NCI-H2107 (cell line): ENCODE measurements at places on chromosomes 11 and 22.

GRCh38 chr11:18063862-18064434 is 17.9 kb upstream of the TPH1 start:
- peak; percentile 41 for DNase-seq

GRCh38 chr22:36415415-36416168 is 27.8 kb upstream of the MYH9 start:
- no peak for DNase-seq

- DNase-seq = no peak
These were observed 36.9 kb upstream of the GNB1L start for GRCh38 chr22:19891317-19892256.

DNA sequence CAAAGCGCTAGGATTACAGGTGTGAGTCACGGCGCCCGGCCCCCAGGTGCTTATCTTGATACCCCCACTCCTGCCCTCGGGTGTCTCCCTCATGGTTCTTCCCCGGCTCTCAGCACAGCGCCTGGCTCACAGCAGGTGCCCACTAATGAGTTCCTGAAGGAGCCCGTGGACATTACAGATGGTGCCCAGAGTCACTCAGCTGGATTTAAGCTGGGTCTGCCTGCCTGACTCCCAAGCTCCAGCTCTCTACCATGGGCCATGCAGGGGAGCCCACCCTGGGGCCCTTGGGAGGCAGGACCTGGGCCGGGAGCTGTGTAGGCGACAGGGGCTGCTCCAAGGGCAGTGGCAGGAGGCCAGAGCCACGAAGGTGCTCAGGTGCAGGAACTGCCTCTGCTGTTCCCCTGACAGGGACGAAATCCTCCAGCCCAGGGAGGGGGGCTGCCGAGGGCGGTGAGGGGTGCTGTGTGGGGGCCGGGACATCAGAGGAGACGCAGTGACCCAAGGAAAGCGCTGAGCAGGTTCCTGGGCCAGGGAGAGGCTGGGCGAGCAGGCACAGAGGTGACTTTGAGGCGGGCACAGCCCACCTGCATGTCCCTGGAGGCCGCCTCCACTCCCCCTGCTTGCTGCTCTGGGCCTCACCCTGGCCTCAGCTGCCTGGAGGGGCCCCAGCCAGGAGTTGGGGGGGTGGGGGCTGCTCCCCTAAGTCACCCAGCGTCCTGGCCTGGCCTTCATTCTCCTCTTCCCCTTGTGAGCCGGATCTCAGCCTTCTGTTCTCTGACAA is 14.6 kb upstream of the FLRT1 start:
- DNase-seq = no peak

DNA sequence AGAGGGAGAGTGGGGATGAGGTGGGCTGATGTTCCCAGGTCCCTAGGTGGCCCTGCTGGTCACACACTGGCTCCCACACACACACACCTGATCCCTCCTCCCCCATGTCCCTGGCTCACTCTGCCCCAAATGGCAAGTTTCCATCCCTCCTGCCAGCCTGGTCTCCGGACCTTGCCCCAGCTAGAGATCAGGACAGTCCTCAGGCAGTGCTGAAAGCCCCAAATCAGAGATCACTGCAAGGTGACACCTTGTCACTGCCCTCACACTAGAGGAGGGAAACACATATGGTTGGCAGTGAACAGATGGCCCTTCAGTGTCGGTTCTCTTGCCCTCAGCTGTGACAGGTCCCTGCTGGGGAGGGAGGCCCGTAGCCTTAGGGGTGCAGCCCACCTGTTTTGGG is 7.6 kb downstream of the TMPRSS5 start:
- DNase-seq = no peak

DNA sequence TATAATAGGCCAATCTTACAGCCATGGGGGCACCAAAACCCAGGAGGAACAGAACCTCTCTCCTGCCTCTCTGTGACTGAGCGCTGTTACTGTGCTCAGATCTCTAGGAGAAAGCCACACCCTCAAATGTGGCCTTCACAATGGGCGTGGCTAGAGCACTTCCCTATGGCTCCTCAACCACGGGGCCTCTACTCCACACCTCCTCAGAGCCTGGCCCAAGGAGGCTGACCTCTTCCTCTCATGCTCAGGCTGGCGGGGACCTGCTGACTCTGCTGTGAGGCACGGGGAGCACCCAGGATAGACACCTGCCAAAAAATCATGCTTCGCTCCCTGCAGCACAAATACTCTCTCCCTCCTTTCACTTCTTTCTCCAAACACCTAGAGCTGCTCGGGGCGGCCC is 41.0 kb downstream of the C11orf58 start:
- DNase-seq = no peak

DNA sequence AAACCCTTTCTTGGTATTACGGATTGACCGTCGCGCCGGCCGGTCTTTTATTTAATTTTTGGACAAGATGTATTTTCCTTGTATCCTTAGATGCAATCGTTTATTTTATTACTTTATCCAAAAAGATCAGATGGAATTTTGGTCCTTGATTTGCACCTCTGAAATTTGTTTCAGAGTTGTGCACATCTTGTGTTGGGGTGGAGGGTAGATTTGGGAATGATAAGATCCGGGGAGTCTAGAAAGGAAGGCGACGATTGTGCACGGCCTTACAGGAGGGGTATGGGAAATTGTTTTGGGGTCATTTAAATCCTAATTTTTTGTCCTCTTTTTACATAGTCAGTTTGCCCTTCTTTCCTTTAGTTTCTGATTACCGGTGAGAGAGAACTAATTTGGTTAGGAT is 1.4 kb downstream of the KDM2A start:
- no peak for DNase-seq

DNA sequence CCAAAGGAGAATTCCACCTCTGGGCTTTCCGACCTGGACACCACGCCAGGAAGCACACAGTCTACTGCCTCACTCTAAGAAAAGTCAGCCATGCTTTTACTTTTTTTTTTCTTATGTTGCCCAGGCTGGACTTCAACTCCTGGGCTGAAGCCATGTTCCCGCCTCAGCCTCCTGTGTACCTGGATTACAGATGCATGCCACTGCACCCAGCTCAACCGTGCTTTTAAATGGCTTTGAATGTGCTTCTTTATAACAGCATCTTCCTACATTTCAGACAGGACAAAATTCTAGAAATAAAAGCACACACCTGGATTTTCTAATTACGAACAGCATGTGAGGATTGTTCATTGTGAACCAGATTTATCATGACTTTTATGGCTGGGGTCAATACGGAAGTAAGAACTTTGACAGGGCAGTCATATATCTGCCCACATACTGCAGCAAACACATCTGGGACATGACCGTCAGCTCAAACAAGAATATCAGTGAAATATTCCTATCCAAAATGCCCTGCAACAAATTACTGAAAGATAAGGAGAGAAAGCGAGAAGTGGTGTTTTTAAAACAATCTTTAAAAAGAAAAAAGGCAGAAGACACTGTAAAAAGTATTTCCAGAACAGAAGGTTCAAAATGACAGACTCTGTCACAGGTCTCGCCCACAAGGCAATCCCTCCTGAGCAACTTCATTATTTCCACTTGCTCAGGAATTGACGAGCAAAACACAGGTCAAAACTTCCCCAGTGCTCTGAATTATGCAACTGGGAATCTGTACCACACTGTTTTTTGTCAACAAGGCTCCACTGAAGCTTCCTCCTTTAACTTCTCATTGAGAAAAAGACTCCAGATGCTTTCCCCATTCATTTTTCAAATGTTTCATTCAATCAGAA is 42.1 kb downstream of the PACSIN2 start:
- no peak for DNase-seq

DNA sequence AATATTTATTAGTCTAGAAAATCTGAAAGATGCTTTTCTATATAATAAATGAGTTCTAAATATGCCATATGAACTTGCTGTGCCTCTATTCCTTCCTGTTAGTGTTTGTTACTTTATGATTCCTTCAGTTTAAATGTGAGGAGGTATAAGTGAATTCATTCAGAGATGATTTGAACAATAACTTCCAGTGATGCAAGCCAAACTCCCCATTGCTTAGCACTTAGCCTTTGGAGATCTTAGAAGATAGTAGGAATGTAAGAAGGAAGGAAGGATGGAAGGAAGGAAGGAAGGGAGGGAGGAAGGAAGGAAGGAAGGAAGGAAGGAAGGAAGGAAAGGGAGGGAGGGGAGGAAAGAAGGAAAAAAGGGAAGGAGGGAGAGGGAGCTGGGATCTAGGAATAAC is 25.1 kb downstream of the MMP13 start:
- DNase-seq = no peak

- no peak for DNase-seq
These were observed 23.8 kb downstream of the PACSIN2 start for GRCh38 chr22:42991010-42991651.

DNA sequence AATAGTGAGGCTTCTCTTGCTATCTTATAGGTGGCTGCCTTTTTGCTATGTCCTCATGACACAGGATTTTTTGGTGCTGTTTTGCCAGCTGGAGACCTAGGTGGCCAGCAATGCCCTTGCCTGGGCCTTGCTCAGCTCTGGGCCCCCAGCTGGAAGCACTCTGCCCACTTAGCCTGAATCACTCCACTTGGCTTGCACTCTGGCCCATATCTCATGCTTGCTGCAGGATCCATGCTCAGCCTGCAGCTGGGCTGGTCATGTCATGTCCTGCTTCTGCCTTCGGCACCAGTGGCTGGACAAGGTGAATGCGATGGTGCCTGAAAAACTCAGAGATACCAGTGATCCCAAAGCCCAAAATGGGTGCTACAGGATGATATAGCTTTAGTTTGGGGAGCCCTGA is 818.6 kb upstream of the FAT3 start:
- DNase-seq = no peak

GRCh38 chr11:129864811-129865210 is 30.6 kb downstream of the NFRKB start:
- no peak for DNase-seq

DNA sequence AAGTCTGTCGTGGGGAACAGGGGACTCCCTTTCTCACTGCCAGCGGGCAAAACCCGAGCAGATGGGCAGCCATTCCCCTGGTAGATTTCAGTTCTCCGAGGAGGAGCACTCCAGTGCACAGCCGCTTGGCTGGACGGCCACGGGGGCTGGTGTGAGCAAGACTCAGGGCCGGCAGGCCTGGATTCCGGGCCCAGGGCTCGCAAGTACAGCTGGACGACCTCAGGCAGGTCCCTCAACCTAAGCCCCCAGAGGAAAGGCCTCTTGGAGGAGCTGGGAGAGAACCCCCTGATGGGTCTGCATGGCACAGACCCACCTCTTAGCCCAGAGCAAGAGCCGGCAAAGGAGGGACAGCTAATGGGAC is 31.3 kb upstream of the TCF20 start:
- no peak for DNase-seq

DNA sequence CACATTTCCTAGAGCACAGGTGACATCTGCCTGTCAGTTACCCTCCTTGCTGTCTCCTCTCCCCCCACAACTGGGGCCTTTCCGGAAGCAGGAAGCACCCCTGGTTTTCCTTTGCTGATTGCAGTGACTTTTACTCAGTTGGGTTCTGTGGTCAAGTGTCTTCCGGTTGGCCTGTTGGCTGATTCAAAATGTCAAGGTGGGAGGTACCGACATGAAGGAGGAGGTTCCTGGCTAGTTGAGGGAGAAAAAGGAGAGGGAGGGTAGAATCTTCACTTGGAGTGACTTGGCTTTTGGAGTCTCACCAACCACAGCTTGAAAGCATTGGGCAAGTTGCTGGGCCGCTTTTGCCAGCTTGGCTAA is 9.3 kb upstream of the ADAMTS15 start:
- DNase-seq = no peak

DNA sequence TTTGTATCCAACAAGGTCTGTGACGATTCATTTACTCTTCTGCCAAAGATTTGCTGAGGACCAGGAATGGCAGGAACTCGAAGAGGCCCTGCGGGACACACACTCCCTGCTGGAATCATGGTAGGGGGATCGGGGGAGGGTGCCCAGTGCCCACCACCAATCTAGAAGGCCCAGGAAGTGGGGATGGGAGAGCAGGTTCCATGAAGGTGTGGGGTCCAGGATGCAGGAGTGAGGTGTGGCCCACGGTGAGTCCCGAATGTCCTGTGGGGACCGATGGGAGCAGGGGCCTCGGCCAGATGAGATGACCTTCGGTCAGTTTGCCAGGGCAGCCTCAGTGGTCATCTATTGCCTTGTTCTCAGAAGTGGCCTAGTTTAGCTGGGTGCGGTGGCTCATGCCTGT is 492.7 kb downstream of the BRD1 start:
- no peak for DNase-seq

DNA sequence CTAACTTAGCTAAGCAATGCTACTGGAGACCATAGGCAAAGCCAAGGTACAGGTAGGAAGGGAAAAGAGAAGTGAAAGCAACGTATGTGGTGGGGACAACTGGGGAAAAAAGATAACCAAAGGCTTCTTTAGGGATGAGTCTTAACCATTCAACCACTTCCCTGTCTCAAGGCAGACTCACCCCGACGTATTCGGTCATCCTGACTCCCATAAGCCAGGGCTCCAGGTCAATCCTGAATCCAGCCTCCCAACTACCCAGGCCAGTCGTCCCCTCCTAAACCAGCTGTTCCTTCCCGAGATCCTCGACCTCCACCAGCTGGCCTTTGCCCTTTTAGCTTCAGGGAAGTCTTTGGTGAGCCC is 330 bp downstream of the ACP2 start:
- DNase-seq = no peak

- DNase-seq = no peak
These were observed 28.8 kb downstream of the TOB2 start for GRCh38 chr22:41417622-41418390.

DNA sequence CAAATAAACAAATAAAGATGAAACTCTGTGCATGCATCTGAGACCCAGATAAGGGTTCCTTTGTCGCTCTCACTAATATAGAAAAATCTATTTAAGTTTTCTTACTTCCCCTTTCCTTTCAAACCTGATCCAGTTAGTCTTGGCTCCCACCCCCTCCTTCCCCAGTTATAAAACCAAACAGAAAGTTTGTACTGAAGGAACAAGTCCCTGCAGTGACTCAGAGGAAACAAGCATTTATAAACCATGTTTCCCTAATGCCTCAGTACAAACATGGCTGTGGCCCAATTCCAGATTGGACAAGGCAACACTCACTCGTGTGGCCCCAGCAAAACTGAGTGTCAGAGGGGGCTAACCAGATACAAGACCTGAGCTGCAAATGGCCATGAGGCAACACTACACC is 65.5 kb upstream of the ARHGAP20 start:
- DNase-seq = no peak

- no peak for DNase-seq
These were observed 21.6 kb upstream of the GDPD4 start for GRCh38 chr11:77322926-77323590.

DNA sequence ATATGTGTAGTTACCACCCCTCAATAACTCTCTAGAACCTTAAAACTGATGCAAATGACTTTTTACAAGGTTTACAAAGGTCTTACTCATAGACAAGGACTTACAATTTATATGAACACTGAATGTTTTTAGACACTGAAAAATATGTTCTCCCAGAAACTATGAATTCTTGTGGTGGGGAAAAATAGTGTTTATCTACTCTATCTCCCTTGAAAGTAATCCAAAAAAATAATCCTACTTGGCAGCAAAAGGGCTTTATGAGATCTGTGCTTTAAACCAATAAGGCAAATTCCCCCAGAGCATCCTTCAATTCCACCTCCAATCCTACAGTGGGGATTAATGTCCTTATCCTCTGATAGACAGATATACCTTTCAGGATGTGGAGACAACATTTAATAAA is 1984.1 kb upstream of the RAG2 start:
- DNase-seq = no peak

- no peak for DNase-seq
These were observed 78.7 kb downstream of the COMMD9 start for GRCh38 chr11:36210529-36210928.

- no peak for DNase-seq
These were observed 541.4 kb upstream of the CCDC90B start for GRCh38 chr11:83827520-83827919.
